ENCODE measurements at places on chromosomes 12 and 14.
A peak's percentile ranks its signal among the peaks of the same experiment; 100 is the strongest.

DNA sequence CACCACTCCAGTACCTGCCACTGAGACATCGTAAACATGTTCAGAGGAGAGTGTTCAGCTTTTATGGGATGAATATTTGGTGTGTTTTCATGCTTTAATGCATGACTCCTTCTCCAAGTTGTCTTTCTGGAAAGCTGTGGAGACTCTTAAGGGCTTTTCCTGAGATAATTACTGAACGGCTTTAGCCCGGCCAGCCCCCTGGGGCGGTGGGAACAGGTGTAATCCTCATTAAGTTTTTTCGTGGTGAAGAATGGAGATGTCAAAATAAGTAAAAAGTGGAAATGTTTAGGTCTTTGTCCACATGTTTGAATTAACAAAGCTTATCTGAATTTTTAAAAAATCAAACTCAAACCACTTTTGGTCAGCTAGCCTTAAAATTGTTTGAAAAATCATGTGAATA is 1.5 kb downstream of the SYNE2 start:
- DNase-seq = no peak
- peaks cover 59% of the 10 kb centered on the region for H3K4me1 ChIP-seq
- H3K27me3 ChIP-seq = no peaks in the 10 kb centered on the region
- no peaks in the 10 kb centered on the region for H3K36me3 ChIP-seq
- H3K4me3 ChIP-seq = peak overlapping the region; percentile 96

GRCh38 chr12:15581006-15581405 is 208.2 kb downstream of the EPS8 start:
- H3K27me3 ChIP-seq = peaks cover 30% of the 10 kb centered on the region
- H3K4me1 ChIP-seq = no peaks in the 10 kb centered on the region
- H3K36me3 ChIP-seq = no peaks in the 10 kb centered on the region
- DNase-seq = no peak

- DNase-seq = no peak
- peaks cover 20% of the 10 kb centered on the region for H3K4me1 ChIP-seq
- H3K27ac ChIP-seq = peak overlapping the region; percentile 95
- H3K27me3 ChIP-seq = no peaks in the 10 kb centered on the region
- H3K36me3 ChIP-seq = no peaks in the 10 kb centered on the region
These were observed 7.8 kb downstream of the PPTC7 start for GRCh38 chr12:110575326-110575725.

GRCh38 chr12:131213896-131214442 is 260.3 kb downstream of the ADGRD1 start:
- H3K36me3 ChIP-seq = no peaks in the 10 kb centered on the region
- H3K4me1 ChIP-seq = peaks cover 6% of the 10 kb centered on the region
- H3K27ac ChIP-seq = no peak overlapping the region
- no peaks in the 10 kb centered on the region for H3K27me3 ChIP-seq
- H3K4me3 ChIP-seq = no peak overlapping the region
- no peak for DNase-seq

- H3K36me3 ChIP-seq = no peaks in the 10 kb centered on the region
- no peaks in the 10 kb centered on the region for H3K4me1 ChIP-seq
- no peak overlapping the region for H3K4me3 ChIP-seq
- H3K27me3 ChIP-seq = no peaks in the 10 kb centered on the region
- DNase-seq = no peak
These were observed 441.8 kb upstream of the TMPO start for GRCh38 chr12:98073610-98074009.

- peak overlapping the region; percentile 94 for H3K27ac ChIP-seq
- H3K4me3 ChIP-seq = peak overlapping the region; percentile 96
- no peaks in the 10 kb centered on the region for H3K36me3 ChIP-seq
These were observed 1.1 kb downstream of the SMIM10L1 start for GRCh38 chr12:11171969-11172675.

GRCh38 chr14:58865514-58866281 is 227.9 kb downstream of the DACT1 start:
- no peaks in the 10 kb centered on the region for H3K36me3 ChIP-seq
- no peak overlapping the region for H3K27ac ChIP-seq
- no peak for DNase-seq

- H3K4me3 ChIP-seq = no peak overlapping the region
- no peak overlapping the region for H3K27ac ChIP-seq
- H3K36me3 ChIP-seq = no peaks in the 10 kb centered on the region
- no peaks in the 10 kb centered on the region for H3K4me1 ChIP-seq
- H3K27me3 ChIP-seq = no peaks in the 10 kb centered on the region
These were observed 8.6 kb downstream of the ATF1 start for GRCh38 chr12:50772470-50772869.
